ENCODE measurements at places on chromosomes 3 and 15.

DNA sequence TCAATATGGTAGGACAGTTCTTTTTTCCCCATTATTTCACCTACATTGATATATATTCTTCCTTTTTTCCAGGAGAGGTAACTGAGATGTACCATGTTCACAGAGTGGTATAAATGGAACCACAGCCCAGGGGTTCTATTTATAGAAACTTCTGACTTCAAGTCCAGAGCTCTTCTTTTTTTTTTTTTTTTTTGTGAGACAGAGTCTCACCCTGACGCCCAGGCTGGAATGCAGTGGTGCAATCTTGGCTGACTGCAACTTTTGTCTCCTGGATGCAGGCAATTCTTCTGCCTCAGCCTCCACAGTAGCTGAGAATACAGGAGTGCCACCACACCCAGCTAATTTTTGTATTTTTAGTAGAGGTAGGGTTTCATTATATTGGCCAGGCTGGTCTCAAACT, 267.1 kb upstream of the TPRG1 start:
- no peak for DNase-seq

- DNase-seq, result no peak
Measured at GRCh38 chr15:100689131-100689899, 86.9 kb downstream of the ASB7 start.

DNA sequence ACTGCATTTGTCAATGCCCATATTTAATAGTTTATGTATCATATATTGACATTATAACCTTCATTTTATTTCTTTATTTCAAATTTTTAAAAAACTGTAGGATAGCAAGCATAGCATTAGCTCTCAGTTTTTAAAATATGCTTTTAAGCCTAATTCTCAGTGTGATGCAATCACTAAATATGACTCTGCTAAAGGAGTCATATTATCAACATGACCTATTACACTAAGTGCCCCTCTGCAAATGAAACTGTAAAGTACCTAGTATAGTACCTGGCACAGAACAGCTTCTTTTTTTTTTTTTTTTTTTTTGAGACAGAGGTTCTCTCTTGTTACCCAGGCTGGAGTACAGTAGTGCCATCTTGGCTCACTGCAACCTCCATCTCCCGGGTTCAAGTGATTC, 179.4 kb upstream of the CGNL1 start:
- peak; percentile 6 for DNase-seq

DNA sequence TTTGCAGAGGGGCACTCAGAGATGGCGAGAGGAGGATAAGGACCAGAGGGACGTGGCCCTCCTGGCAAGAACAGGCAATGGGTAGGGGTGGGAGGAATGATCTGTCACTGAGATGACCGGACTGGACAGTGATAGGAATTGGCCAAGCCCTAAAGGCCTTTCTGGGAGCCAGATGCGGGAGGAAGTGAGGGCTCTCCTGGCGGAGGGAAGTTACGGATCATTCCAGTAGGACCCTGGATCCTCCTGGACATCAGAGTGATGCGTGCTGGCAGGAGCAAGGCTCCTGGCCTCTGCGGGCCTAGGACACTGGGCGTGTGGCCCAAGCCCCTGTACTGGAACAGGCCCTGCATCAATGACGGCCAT, 23.4 kb downstream of the KIF7 start:
- DNase-seq, result no peak

DNA sequence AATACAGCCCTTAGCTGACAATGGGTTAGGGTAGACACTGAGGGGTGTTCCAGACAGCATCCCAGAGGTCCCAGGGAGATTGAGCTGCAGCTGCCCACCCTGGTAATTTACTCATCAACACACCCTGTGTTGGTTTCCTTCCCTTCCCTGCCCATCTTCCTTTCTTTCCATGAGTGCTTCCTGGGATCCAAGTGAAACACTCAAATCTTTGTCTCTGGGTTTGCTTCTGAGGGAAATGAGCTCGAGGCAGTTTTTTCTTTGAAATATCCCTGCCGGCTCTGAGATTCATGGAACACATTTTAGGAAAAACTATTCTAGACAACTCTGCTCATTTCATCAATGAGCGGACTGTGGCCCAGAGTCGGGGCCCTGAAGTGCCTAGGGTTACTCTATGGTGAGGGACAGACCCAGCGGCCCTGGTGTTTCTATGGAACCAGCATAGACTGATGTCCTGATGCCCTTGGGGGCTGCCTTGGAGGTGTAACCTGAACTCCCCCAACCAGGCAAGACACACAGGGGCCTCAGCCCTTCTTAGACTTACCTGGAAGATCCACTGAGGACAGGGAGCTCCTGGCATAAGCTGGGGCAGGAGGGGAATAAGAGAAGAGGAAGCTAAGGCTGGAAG, 14.9 kb upstream of the CSRNP1 start:
- no peak for DNase-seq
